ENCODE measurements at places on chromosomes 7 and 10.

DNA sequence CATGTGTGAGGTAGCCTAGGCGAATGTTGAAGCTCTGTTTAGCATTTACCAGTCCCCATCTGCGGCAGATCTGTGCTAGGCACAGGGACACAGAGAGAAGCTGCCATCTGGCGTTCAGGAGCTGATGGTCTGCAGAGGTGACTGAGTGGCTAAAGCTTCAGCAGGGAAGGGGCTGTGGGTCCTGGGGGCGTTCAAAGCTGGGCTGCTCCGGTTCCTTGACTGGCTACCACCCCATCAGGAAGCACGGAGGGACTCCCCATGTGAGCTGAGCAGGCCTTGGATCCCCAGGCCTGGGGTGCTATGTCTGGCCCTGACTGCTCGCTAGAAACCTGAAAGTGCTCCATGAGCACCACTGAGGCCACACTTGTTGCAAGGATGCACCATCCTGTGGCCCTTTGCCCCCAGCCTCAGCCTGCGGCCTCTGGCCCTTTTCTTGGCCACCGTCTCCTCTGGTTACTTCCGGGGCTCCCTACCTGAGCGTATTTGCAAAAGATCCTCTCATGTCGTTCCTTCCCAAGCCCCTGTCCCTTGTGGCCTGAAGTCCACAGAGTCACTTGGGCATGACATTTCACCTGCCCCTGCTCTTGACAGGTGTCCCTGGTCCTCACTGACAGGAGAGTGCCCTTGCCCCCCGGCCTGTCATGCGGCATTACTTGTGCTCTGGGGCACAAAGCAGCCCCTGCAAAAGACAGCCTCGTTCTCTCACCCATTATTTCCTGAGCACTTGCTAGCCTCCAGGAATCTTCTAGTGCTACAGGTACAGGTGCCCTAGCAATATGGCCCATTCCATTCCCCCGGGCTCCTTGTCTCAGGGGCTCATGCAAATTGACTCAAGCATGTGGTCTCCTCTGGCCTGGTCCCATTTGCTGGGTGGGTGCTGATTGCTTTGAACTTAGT, 108.1 kb downstream of the GLRX3 start:
- no peak for DNase-seq

DNA sequence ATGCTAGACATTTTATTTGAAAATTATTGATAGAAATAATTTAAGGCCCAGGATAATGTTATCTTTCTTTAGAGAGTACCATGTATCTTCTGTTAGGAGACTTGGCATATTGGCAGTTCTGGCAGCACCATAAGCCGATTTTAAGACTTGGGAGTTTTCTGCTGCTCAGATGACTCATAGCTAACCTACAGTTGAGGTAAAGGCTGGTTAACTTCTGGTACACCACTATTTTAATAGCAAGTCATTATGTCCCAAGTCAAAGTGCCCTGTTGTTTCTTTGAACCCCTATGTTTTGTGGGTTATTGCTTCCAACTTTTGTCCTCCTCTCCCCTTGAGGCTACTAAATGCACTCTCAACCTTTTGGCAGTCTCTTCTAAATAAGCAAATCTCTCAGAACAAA, 25.2 kb downstream of the ATRNL1 start:
- DNase-seq = no peak

DNA sequence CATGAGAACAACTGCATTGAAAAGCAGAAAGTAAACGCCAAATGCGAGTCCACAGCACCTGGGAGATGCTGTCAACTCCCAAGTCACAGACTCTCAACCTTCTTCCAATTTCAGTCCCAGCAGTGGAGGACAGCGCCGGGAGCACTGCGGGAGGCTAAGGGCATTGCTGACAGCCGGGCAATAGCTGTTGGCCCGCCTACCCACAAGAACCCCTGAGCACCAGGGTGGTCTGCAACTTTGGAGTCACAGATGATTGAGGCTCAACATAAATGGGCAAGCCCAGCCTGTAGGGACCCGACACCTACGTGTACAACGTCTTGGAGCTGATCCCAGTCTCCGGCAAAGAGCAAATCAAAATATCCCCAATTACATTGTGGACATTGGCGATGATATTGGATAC, 262.9 kb downstream of the TCERG1L start:
- no peak for DNase-seq

- no peak for DNase-seq
Measured at GRCh38 chr7:133056370-133057238, 25.3 kb downstream of the CHCHD3 start.

GRCh38 chr7:155815332-155816191, 3.3 kb upstream of the SHH start:
- no peak for DNase-seq

- DNase-seq = no peak
Measured at GRCh38 chr7:90582164-90582563, 14.0 kb upstream of the CDK14 start.

DNA sequence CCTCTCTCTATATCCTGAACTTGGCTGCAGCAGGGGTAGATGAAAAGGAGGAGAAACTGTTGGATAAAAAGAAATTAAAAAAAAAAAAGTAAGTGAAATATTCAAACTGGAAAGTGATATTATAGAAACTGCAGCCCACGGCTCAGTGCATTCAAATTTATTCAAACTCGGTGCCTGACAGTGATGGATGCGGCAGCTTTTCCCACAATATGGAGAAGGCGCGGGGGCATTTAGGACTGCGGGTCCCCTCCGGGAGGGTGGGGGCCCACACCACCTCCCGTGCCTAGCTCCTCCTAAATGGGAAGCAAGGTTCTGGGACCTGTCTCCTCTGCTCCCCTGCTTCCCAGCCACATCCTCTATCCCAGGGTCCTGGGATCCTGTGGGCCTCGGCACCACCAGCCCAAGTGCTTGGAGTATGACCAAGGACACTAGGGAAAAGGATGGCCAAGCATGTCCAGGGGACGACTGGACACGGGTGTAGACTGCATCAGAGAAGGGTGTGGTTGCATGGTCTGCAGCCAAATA, 82.4 kb downstream of the HIF1AN start:
- no peak for DNase-seq

DNA sequence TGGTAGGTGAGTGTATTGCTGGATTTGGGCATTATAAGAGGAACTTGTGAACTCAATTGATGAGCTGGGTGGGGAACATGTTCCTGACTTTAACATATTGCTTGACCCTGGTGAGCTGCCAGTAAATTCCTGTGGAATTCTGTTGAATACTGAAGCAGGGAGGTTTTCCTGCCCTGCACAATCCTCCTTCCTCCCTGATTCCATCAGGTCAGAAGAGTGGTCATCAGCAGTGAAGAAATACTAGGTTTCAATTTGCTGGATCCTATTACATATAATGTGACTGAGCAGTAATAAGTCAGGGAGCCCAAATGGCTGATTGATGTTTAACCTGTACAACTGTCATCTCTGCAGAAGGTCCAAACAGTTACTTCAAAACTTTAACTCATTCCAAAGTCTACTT, 581.2 kb downstream of the SUGCT start:
- DNase-seq = no peak

- no peak for DNase-seq
Measured at GRCh38 chr7:156123362-156123761, 311.1 kb upstream of the SHH start.

DNA sequence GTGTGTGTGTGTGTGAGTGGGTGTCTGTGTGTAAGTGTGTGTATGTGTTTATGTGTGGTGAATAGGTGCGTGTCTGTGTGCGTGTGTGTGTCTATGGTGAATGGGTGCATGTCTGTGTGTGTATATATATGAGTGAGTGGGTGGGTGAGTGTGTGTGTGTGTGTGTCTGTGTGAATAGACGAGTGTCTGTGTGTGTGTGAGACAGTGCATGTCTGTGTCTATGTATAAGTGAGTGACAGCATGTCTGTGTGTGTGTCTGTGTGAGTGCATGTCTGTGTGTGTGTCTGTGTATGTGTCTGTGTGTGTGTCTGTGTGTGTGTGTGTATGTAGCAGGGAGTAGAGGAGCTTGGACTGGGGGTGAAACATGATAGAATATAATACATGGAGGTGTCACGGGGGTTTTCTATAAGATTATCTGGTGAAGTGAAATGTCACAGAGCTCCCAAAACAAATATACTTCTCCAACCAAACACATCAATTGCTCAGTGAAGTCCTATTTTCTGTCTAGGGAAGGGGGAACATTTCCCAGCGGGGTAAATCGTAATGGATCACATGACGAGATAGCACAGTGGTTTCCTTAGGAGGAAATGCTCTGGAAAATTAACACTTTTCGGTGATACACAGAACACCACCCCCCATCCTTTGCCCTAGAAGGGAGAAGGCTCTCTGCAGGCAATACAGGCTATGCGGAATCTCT, 723.3 kb upstream of the CELF2 start:
- no peak for DNase-seq

GRCh38 chr7:91082852-91083495, 181.3 kb upstream of the FZD1 start:
- DNase-seq = no peak

DNA sequence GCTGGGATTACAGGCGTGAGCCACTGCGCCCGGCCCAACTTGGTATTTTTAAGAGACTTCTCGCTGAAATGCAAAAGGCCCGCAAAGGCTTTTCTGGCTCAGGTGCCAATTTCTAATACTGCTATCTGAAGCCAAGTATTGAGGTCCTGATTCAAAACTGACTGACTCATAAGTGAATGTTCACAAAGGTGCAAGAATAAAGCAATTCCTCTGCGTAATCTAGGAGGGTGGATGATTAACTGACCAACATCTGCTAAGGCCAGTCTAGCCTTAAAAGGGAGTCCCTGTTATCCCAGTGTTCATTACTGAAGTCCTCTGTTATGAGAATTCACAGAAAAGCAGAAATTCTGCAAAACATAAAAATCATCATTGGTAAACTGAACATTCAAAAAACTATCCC, 111.4 kb downstream of the SRPK2 start:
- DNase-seq = no peak

DNA sequence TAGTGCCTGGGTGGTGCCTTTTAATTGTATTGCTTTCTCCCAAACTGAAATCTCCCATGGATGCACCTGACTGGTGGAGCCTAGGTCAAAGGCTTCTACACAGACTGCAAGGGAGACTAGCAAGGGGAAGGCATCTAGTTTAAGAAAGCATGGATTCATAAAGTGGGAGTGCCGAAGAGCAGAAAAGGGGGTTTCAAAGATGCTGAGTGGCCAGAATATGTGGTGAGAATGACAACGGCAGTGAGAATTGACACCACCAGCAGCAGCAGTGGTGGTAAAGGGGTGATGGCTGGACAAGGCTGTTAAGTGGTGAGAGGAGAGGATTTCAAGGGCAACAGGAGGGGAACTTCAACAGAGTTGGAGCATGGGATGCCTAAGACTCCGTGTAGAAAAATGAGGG, 36.7 kb downstream of the LSMEM1 start:
- no peak for DNase-seq

GRCh38 chr10:84613336-84614021, 285.1 kb downstream of the CCSER2 start:
- DNase-seq = no peak

DNA sequence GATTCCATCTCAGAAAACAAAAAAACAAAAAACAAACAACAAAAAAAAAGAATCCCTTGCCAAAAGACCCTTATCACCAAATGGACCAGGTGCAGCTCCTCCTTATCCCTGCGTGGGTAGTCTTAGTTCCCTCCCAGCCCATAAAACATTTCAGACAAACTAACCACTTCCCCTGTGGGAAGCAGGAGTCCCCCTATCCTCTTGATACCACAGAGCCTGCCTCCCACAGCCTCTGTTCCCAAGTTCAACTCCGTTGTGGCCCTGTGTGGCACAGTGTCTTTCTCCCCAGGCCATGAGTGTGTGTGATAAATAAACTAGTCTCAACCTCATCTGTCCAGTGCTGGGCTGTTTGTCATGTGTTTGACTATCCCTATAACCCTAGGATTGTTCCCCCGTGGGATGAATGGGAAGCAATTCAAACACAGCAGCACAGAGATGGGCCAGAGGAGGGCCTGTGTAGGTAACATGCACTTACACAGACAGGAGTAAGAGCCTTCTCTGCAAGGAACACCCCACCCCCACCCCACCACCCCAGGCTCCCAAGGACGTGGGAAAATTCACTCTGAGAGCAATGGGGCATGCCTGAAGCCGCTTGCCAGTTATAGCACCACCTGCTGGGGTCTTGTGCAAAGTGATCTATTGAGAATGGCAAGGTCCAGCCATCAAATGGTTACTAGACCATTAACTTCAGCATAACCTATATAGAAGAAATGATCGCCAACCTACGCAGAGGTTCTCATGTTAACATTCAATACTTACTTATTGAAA, 147.1 kb upstream of the GHITM start:
- DNase-seq = peak; percentile 22

GRCh38 chr7:77475181-77475580, 59.0 kb upstream of the GSAP start:
- no peak for DNase-seq

- DNase-seq = no peak
Measured at GRCh38 chr10:69646185-69647060, 16.4 kb downstream of the FAM241B start.

DNA sequence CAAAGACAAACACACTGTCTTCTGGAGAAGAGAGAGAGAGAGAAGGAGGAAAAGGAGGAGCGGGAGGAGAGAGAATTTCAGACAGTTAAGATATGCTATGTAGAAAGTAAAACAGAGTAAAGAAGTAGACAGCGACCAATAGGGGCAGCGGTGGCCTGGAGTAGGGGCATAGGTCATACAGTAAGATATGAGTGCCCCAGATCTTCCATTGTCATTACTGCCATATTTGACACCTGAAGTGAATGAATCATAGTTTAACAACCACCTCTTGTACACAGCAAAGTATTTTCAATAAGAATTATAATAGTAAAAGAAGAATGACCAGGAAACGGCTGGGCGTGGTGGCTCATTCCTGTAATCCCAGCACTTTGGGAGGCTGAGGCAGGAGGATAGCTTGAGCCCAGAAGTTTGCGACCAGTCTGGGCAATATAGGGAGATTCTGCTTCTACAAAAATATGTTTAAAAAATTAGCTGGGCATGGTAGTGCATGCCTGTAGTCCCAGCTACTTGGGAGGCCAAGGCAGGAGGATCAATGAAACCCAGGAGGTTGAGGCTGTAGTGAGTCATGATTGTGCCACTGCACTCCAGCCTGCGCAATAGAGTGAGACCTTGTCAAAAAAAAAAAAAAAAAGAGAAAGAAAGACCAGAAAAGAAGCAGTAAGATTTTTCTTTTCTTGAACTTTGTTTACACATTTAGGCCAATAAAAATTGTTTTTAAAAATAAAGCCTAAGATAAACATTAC, 77.0 kb upstream of the GPR158 start:
- DNase-seq = no peak

DNA sequence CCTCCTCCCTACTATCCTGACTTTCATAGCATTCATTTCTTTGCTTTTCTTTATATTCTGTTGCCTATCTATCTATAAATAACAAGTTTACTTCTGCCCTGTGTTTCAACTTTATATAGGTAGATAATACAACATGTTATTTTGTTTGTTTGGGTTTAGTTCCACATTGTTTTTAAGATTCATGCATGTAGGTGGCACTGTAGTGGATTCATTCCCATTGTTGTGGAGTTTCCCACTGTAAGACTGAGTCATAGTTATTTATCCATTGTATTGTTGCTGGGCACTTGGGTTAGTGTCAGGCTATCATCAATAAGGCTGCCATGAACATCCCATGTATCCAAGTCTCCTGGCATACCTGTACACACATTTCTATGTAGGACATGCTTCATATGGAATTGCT, 127.7 kb downstream of the ARHGAP22 start:
- DNase-seq = no peak

GRCh38 chr7:151406886-151407583, 2.8 kb downstream of the WDR86 start:
- no peak for DNase-seq

- no peak for DNase-seq
Measured at GRCh38 chr7:6460303-6460702, 12.5 kb upstream of the DAGLB start.

- DNase-seq = no peak
Measured at GRCh38 chr10:75540357-75540966, 109.0 kb downstream of the LRMDA start.

Measured in CMK (cell line).